ENCODE measurements at places on chromosomes 3 and 15.

DNA sequence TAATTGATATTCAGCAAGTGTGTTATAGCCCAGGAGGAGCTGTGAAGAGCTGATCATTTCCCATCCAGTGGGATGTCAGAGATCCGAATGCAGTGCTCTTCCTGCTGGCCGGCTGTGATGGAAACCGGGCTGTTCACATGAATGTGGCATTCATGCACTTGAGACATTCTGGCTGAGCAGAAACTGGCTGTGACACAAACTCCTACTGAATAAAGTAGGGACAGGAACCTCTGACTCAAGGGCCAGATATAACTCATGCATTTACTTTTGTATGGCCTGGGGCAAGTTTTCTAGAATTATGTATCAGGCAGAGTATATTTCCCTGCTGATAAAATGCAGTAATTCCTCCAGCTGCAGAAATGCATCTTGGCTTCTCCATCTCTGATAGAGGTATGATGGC is 83.4 kb upstream of the FAM3D start:
- DNase-seq, result no peak

DNA sequence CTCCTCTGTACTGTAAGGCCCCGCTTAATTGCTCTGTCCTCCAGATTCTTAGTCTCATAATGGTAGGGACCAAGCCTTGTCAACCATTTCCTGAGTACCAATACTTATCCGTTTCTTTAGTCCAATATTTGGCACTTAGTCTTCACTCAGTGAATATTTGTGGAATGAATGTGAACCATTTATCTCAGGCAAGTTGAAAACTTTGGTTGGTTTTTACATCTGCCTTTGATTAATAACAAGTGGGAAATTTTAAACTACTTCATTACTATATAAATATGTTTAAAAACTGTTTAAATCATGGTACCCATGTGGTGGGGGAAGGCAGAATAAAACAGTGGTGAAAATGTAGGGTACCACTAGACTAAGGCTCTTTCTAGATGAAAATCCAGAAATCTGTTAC is 15.2 kb downstream of the CA12 start:
- DNase-seq, result no peak

DNA sequence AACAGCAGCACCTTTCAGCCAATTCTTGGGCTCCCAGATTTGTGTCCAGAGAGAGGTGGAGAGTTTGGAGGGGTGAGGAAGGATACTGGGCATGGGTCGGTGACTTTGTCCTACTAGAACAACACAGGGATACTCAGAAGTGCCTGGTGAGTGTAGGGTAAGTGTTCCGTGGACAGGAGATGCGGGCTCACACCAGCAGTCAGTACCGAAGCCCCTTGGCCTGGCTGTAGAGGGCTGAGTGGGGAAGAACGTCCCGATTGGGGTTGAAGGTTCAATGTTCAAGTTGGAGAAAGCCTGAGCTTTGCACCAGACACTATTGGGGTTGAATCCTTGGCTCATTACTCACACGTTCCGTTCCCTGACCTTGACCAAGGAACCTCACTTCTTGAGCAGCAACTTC is 40.8 kb upstream of the SLC6A11 start:
- no peak for DNase-seq

DNA sequence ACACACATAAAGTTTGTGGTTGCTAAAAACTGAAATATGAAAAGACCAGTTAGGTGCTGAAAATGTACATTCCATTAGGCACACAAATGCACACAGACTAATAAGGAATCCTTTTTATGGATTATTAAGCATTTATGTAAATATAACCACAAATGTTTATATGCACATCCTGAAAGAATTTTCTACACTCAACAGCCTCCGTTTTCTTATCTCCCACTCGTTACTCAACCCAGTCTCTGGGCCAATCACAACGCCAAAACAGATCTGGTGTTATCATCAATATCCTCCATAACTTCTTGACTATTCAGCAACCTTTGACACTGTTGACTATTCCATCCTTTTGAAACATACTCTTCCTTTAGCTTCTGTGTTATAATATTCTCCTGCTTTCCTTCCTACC is 136.4 kb downstream of the ATP8B4 start:
- DNase-seq, result no peak

GRCh38 chr3:31760654-31761053 is 220.4 kb downstream of the OSBPL10 start:
- DNase-seq, result no peak

Measured in GM13976 (cell line).